HFFc6 (cell line): ENCODE measurements at places on chromosomes 1 and 21.

- H3K36me3 ChIP-seq: peaks cover 4% of the 10 kb centered on the region; the same call in 1 of the 2 replicates
- H3K27me3 ChIP-seq: peaks cover 2% of the 10 kb centered on the region
- H3K4me1 ChIP-seq: no peaks in the 10 kb centered on the region
- no peak overlapping the region for H3K4me3 ChIP-seq
- H3K27ac ChIP-seq: no peak overlapping the region
Measured at GRCh38 chr1:18876210-18876609, 16.8 kb upstream of the TAS1R2 start.

GRCh38 chr1:105270966-105271365, 1521.3 kb downstream of the AMY1C start:
- H3K4me1 ChIP-seq: no peaks in the 10 kb centered on the region
- no peak for DNase-seq
- no peak overlapping the region for H3K27ac ChIP-seq
- H3K27me3 ChIP-seq: no peaks in the 10 kb centered on the region
- no peaks in the 10 kb centered on the region for H3K36me3 ChIP-seq

GRCh38 chr1:53324321-53324720, 3.5 kb downstream of the LRP8 start:
- H3K36me3 ChIP-seq: peaks cover 6% of the 10 kb centered on the region; the same call in 1 of the 2 replicates
- no peak for DNase-seq
- H3K4me3 ChIP-seq: no peak overlapping the region
- H3K27ac ChIP-seq: peak overlapping the region; percentile 99
- peaks cover 2% of the 10 kb centered on the region; the same call in 1 of the 2 replicates for H3K27me3 ChIP-seq
- H3K4me1 ChIP-seq: peaks cover 21% of the 10 kb centered on the region

DNA sequence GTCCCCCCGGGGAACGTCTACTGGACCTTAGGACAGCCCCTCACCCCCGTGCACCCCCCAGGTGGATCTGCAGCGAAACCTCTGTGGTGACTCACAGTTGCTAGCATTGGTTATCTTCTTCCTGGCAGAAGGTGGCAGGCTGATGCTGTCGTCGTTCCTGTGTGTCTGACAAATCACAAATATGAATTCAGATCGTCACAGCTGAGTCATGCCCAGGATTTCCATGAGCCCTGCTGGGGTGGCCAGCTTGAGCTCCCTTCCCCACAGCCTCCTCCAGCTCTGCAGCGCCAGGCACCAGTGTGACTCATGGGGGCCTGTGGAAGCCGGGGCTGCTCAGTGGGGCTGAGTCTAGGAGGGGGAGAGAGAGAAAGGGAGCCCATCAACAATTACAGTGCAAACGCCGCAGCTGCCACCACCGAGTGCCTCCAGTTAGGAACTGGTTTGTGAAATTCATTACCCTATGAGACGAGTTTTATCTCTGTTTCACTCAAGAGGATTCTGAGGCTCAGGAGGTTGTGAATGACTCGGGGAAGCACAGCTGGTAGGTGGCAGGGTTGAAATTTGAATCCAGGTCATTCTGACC, 197.9 kb downstream of the DYRK1A start:
- H3K27ac ChIP-seq: peak overlapping the region; percentile 99
- H3K4me1 ChIP-seq: peaks cover 31% of the 10 kb centered on the region
- peak overlapping the region; percentile 91 for H3K4me3 ChIP-seq
- H3K27me3 ChIP-seq: peaks cover 1% of the 10 kb centered on the region; the same call in 1 of the 2 replicates
- peak; percentile 99 for DNase-seq

DNA sequence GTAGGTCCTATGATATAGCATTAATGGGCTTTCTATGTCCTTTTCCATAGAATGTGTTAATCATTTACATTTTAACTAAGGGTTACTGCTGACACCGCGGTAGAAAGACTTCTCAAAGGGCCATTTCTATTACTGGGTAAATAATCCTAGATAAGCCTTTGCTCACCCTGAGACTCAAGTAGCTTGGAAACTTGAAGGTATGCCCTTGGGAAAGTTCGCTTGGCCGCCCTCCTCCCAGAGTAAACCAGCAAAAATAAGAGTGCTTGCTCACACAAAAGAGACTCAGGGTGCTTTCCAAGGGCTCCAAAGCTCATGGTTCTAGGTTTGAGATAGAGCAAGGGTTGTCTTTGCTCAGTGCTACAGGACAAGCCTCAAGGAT, 85.8 kb upstream of the TMPRSS2 start:
- DNase-seq: no peak
- no peaks in the 10 kb centered on the region for H3K36me3 ChIP-seq
- no peaks in the 10 kb centered on the region for H3K4me1 ChIP-seq
- H3K27me3 ChIP-seq: peaks cover 20% of the 10 kb centered on the region

GRCh38 chr1:117540532-117540931, 65.3 kb upstream of the TENT5C start:
- H3K4me3 ChIP-seq: no peak overlapping the region
- no peak overlapping the region for H3K27ac ChIP-seq
- H3K4me1 ChIP-seq: no peaks in the 10 kb centered on the region
- no peaks in the 10 kb centered on the region for H3K36me3 ChIP-seq

DNA sequence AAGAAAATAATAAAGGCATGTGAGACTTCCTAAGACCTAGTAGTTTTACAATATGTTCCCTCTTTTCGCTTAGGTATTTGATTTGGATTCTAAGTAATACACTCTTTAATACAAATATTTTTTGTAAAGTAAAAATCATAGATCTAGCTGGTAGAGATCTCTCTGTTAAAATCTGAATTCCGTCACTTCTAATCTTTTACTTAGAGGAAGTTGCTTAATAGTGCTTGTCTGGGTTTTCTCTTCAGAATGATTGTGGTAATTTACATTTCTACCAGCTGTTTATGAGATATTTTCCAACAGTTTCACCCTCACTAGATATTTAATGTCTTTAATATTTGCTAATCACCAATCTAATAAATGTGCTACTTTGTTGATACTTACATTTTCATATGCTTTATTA, 23.3 kb downstream of the RBM11 start:
- H3K27me3 ChIP-seq: no peaks in the 10 kb centered on the region; the same call in none of the 2 replicates
- no peaks in the 10 kb centered on the region for H3K36me3 ChIP-seq
- no peak for DNase-seq

GRCh38 chr1:6111991-6112689, 66.5 kb downstream of the KCNAB2 start:
- peaks cover 26% of the 10 kb centered on the region for H3K27me3 ChIP-seq
- no peak overlapping the region for H3K4me3 ChIP-seq
- peaks cover 18% of the 10 kb centered on the region for H3K4me1 ChIP-seq
- 0 out of 2 replicates have a peak, but pooled peaks cover 6% of the 10 kb centered on the region for H3K36me3 ChIP-seq

- no peak overlapping the region for H3K27ac ChIP-seq
- peaks cover 29% of the 10 kb centered on the region for H3K36me3 ChIP-seq
- no peak overlapping the region for H3K4me3 ChIP-seq
- no peaks in the 10 kb centered on the region for H3K27me3 ChIP-seq
Measured at GRCh38 chr1:25973610-25974321, 24.1 kb downstream of the PAFAH2 start.

DNA sequence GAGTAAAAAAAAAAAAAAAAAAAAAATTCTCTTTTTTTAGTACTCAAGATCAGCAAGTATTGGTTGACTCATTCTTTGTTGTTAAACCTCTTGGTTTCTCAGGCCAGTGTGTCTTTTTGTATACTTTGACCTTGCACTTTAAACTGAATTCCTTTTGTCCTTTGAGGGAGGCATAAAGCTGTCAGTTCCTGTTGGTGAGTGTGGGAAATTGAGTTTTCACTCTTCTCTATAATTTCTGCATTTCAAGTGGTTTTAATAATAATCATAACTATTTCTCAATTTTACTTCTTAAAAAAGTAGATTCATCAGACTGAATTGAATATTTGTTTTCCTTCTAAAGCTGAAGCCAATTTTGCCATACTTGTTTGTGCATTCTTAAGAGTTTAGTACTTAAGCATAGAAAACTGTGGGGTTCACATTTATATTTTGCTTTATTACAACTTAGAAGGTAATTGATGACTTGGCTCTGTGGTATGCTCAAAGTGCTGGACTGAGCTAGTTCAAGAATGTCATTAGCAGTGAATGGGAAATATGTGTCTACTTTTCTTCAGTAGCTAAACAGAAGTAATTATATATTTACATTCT, 43.4 kb downstream of the ITSN1 start:
- H3K36me3 ChIP-seq: no peaks in the 10 kb centered on the region
- peak overlapping the region; percentile 80 for H3K27ac ChIP-seq
- no peaks in the 10 kb centered on the region for H3K27me3 ChIP-seq

DNA sequence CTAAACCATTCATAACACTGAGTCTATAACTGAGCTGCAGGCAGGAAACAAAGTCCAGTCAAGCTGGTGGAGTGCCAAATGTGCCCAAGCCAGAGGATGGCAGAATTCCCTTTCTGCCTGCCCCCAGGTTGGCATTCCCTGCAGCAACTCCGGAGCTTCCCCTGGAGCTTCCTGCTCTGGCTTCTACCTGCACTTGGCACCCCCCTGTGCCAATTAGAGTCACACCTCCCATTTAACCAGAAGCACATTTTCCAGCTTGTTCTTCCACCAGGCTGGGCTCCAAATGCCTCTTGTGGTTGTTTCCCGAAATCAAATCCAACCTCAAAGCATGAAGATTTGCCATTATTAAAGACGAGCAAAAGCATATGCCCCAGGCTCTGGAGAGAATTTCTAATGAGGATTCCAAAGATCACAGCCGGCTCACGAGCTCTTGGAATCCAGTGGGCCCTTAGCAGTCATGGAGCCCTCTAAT, 294.5 kb downstream of the RRAGC start:
- no peak for DNase-seq
- peaks cover 6% of the 10 kb centered on the region for H3K27me3 ChIP-seq
- H3K4me3 ChIP-seq: no peak overlapping the region
- no peaks in the 10 kb centered on the region for H3K36me3 ChIP-seq
- H3K27ac ChIP-seq: no peak overlapping the region

- H3K27me3 ChIP-seq: peaks cover 2% of the 10 kb centered on the region
- H3K4me3 ChIP-seq: no peak overlapping the region
- peaks cover 19% of the 10 kb centered on the region for H3K36me3 ChIP-seq
- peaks cover 6% of the 10 kb centered on the region for H3K4me1 ChIP-seq
- DNase-seq: no peak
Measured at GRCh38 chr1:179087665-179088064, 5.8 kb downstream of the TOR3A start.

DNA sequence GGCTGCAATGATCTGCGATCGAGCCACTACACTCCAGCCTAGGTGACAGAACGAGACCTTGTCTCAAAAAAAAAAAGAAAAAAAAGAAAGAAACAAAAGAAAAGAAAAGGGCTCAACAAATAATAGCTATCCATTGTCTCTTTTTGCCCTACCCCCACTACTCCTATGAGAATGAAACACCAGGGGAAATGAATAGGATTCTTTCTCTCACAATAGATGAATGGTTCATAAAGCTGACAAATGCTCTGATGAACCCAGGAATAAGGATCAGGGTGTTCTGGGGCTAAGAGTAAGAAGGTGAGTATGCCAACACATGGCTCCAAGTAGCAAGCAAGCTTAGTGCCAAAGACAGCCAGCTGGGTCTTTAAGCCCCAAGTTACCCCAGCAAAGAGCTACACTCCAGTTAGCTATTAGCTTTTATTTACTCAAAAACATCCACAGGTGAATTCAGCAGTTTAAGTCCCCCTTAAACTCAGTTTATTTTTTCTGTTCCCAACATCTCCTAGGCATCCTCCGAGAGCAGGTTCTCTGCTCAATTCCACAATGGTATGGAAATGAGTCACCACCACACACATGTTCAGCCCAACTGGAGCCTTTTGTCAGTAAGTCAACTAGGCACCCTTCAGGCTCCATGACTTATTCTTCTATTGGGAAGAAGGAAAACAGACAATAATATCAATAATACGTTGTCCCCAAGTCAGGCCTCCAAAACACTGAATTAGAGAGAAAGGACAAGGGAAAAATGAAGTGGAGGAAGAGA, 4.2 kb downstream of the ADORA3 start:
- H3K36me3 ChIP-seq: no peaks in the 10 kb centered on the region
- H3K27ac ChIP-seq: no peak overlapping the region
- H3K4me1 ChIP-seq: no peaks in the 10 kb centered on the region; the same call in 1 of the 2 replicates
- no peak overlapping the region for H3K4me3 ChIP-seq
- H3K27me3 ChIP-seq: peaks cover 8% of the 10 kb centered on the region

DNA sequence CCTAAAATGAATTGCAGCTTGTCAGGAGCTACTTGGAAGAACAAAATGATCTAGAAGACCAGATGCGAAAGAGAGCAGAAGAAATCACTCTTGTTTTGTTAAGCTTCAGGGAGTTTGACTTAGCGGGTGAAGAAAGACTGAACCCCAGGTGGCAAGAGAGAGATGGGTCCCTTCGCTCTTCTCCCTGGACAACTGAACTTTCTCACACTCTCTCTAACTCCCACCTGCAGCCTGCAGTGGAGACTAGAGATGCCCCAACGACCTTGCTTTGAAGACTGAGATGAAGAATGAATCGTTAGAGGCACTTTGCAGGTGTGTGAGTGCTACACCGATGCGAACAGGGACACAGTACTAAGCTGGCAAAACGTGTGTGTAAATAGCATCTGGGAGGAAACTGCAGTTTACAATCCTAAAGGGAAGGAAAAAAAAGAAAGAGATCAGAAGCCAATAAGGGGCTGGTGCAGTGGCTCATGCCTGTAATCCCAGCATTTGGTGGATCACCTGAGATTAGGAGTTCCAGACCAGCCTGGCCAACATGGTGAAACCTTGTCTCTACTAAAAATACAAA, 64.5 kb upstream of the LYST start:
- H3K36me3 ChIP-seq: no peaks in the 10 kb centered on the region
- peaks cover 3% of the 10 kb centered on the region for H3K27me3 ChIP-seq
- DNase-seq: no peak
- no peak overlapping the region for H3K4me3 ChIP-seq
- H3K27ac ChIP-seq: no peak overlapping the region

- no peak overlapping the region for H3K27ac ChIP-seq
- no peaks in the 10 kb centered on the region for H3K36me3 ChIP-seq
- peaks cover 12% of the 10 kb centered on the region for H3K27me3 ChIP-seq
- DNase-seq: no peak
- H3K4me3 ChIP-seq: peak overlapping the region; percentile 66
Measured at GRCh38 chr1:51115714-51116404, 13.8 kb downstream of the C1orf185 start.

- DNase-seq: no peak
- no peaks in the 10 kb centered on the region; the same call in 1 of the 2 replicates for H3K27me3 ChIP-seq
- no peaks in the 10 kb centered on the region for H3K4me1 ChIP-seq
- no peak overlapping the region for H3K27ac ChIP-seq
Measured at GRCh38 chr1:232578651-232579195, 51.2 kb downstream of the SIPA1L2 start.

DNA sequence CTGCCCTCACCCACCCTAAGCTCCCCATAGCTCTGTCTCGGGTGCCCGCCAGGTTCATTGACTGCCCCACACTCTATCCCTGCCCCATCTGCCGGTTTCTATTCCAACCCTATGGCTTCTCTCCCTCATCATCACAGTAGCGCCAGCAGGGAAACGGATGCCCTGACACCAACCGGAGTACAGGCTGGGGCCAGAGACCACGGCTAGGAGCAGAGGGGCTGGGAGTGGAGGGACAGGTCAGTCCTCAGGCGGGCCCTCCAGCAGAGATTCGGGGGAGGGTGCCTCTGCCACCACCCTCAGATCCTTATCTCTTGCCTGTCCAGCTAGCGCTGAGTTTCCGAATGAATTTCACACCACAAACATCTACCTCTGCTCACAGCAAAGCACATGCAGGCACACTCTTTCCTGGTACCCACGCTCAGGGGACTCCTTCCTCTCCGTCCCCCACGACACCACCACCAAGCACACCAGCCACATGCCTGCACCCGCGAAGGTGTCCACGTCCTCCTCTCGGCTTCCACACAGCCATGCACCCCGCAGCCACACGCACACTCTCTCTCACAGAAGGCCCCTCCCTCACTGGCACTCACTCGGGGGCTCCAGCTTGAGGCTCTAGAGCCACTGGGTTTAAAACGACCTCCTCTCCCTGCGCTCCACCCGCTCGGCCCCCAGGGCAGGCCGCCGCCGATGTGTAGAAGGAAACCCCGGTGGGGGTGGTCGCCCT, 7.2 kb downstream of the TAL1 start:
- H3K27me3 ChIP-seq: peaks cover 46% of the 10 kb centered on the region
- no peak overlapping the region for H3K27ac ChIP-seq
- no peaks in the 10 kb centered on the region for H3K4me1 ChIP-seq
- DNase-seq: no peak

- H3K27me3 ChIP-seq: peaks cover 8% of the 10 kb centered on the region
- H3K4me3 ChIP-seq: peak overlapping the region; percentile 95
- peaks cover 41% of the 10 kb centered on the region for H3K4me1 ChIP-seq
- DNase-seq: peak; percentile 9
- H3K27ac ChIP-seq: peak overlapping the region; percentile 85
Measured at GRCh38 chr1:6625584-6626149, 999 bp downstream of the THAP3 start.
